ENCODE measurements at places on chromosomes 13 and 19.

GRCh38 chr19:43811837-43812236 lies 9.6 kb upstream of the LYPD5 start:
- DNase-seq = no peak

DNA sequence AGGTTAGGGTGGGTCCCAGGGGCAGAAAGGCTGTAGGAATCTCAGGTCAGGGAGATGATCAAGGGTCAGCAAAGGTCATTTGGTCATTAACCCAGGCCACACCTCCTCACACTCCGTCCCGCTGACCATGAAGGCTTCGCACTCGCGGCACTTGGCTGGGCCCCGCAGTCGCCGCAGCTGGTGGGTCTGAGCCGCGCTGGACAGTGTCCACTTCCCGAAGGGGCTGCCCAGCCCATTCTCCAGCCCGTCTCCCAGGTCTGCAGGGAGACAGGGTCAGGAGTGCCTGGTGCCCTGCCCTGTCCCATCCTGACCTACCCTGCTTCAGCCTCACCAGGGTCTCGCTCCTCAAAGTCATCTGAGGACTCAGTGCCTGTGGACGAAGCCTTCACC lies 7.3 kb upstream of the LPAR2 start:
- no peak for DNase-seq

DNA sequence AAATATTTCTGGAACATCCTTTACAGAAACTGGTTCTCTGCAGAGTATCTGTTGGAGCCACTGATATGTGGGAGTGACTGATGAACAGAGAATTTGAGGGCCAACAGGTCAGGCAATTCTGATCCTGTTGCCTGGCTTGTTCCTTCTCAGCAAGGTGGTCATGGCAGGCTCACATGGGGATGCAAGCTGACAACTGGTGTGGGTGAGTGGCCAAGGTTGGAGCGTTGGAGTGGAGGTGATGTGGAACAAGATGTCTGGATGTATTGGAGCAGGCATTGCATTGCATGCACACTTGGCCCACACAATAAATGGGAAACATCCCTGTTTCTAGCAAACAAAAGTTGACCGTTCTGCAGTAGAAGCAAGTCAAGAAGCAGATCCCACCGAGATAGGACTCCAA lies 380.7 kb downstream of the ZNF536 start:
- DNase-seq = no peak

GRCh38 chr13:39616087-39616694 lies 13.2 kb upstream of the LHFPL6 start:
- DNase-seq = no peak

- DNase-seq = no peak
These were observed 9.9 kb upstream of the ZNF90 start for GRCh38 chr19:20067943-20068342.

DNA sequence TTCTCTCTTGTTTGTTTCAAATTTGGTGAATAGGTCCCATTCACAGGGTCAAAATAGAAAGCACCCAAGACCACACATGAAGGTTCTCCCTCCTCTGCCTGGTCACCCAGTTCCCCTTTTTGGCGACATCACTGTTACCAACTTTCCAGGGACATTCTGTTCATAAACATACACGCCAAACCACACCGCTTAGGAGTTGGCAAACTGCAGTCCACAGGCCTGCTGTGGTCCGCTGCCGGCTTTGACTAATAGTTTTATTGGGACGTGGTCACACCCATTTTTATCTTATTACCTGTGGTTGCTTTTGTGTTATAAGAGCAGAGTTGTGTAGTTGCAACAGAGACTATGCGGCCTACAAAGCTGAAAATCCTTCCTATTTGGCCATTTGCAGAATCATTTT lies 24.2 kb downstream of the UHRF1 start:
- DNase-seq = no peak

DNA sequence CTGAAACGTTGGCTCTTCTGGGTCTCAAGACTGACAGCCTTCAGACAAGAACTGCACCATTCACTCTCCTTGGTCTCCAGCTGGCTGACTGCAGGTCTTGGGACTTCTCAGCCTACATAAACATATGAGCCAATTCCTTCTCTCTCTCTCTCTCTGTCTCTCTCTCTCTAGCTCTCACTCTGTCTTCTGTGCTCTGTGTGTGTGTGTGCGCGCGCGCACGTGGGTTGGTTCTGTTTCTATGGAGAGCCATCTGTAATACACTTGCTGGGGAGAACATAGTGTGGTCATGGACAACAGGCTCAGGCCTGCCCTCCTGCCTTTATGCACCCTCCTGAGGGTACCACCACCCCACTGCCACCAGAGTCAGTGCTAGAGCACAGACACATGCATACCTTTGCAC lies 13.7 kb upstream of the SERPINE3 start:
- no peak for DNase-seq

DNA sequence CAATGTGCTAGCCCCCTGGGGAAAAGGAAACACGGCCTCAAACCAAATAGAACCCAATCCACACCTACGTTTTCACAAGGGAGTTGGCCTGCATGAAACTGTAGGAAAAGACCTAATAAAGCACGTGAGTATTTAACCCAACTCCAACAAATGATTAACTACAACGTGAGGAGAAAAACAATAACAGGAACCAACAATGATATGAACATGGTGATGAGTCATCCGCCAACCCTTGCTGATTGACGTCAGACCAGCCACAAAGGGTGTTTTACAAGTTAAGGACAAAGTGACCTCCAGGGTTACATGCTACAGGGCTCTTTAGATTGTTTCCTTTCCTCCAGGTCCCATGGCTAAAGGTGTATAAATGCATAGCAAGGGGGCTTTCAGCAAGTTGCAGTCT lies 460.5 kb downstream of the COG6 start:
- peak; percentile 16 for DNase-seq

- DNase-seq = no peak
These were observed 51.3 kb downstream of the RAB20 start for GRCh38 chr13:110509971-110510786.

GRCh38 chr19:49773663-49774350 lies 7.0 kb downstream of the AP2A1 start:
- no peak for DNase-seq

- no peak for DNase-seq
These were observed 2.4 kb downstream of the DKKL1 start for GRCh38 chr19:49366110-49366509.

GRCh38 chr13:113652404-113653263 lies 5.4 kb downstream of the ATP4B start:
- no peak for DNase-seq

- no peak for DNase-seq
These were observed 29.8 kb downstream of the PPP2R1A start for GRCh38 chr19:52219611-52220010.

DNA sequence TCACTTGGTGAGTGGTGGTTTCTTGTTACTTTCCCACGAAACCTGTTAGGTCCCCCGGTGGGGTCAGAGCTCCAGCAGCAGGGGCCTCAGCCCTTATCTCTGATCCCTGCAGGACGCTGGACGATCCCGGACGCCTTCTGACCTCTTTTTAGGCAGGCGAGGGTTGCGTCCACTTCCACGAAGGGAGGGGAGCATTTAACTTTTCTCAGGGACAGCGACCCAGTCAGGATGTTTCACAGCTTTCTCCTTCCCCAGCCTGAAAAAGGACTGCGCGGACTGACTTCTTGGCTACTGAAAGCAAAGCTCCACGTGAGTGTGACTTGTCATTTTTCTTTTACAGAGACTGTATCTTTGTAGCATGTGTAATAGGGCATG lies 692 bp downstream of the ZNF234 start:
- DNase-seq = no peak

GRCh38 chr19:55116232-55116858 lies 1.1 kb downstream of the PPP1R12C start:
- DNase-seq = peak; percentile 43

GRCh38 chr13:21616205-21616866 lies 12.4 kb upstream of the MICU2 start:
- no peak for DNase-seq

DNA sequence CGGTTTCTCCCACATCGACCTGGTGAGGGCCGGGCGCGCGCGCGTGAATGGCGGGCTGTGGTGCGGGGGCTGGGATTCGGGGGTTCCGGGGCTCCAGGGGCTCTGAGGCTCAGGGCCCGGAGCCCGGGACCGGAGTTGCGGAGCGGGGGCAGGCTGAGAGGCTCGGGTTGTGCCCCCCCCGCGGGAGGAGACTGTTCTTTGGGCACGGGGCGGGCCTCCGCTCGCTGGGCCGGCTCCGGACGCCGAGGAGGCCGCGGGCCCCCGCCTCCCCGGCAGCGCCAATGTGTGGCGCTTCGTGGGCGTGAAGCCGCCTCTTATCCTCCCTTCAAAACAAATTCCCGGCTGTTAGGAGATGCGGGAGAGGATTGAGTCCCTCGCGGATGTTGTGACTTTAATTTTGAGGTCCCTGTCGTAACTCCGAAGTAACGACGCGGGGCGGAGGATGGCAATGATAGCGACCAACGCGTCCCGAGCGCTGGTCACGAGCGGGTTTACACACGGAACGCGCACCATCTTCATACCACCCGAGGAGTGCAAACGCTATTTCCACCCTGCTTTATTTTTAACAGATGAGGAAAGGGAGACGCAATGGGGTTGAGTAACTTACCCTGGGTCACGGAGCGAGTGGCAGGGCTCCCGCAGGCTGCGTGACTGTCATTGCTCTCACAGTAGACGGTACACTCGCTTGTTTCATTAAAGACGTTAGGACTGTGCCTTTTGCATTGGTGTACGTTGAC lies 536 bp downstream of the UBA2 start:
- DNase-seq = peak; percentile 39

DNA sequence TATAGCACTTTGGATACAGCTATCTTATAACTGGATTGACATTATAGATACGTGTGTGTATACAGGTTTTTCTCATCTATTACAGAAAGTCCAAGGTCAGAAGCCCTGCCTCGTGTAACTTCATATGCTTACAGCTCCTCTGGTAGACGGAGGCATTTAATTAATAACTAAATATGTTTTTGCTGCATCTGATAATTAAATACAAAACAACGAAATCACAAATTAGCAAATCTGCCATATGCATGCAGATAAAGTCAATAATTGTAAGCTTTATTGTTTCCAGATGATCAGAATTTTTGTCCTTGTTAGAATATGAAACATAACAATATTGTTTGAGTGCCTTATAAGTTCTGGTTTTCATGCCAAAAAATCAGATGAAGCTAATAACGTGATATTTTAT lies 717.7 kb downstream of the LIG4 start:
- DNase-seq = no peak

DNA sequence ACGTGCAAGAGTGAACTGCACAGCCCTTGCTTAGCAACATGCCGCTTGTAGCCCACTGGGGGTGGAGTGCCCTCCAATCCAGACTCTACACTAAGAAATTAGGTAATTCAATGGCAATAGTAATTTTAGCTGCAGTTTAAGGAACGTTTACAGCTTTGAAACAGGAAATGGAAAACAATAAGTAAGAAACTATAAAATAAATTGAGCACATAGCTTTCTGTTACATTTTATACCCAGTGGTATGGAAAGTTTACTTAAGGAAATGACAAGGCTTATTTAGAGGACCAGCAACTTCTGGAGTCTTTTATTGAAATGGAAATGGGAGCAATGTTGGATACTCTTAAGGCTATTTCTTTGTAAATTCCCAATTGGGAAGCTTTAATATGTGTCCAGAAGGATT lies 373.2 kb downstream of the KCNRG start:
- DNase-seq = no peak

DNA sequence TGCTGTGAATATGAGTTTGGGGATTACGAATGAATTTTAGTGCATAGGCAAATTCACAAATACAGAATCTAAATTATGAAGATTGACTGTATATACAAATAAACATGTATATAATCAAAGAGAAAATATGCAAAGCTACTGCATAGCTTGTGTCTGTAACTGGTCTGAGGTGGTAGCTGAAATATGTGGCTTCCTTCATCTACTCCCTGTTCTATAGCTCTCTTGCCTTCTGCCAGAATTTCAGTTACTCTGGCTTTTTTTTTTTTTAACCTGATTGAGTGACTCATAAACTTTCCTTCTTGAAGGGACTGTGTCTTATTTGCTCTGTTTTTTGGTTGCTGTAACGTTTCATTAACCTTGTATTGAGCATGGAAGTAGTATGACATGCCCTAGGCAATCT lies 26.6 kb downstream of the DNAJC3 start:
- no peak for DNase-seq
